Thoracic aorta (tissue), 2 donors: ENCODE measurements at places on chromosomes 12 and 14. TPM values are rescaled to one million over a fixed set of nuclear protein-coding genes. Genes with fewer than 3 reads are reported as not detected.

Gene INSM2
- not detected for total RNA-seq

Gene RPGRIP1
- not detected for total RNA-seq

Gene TPH2
- total RNA-seq = not detected

Gene PLEKHG7
- total RNA-seq = not detected

Gene KRT3
- total RNA-seq = not detected

- no peak for DNase-seq
Measured at GRCh38 chr12:104520242-104520900, 63.6 kb downstream of the CHST11 start.

DNA sequence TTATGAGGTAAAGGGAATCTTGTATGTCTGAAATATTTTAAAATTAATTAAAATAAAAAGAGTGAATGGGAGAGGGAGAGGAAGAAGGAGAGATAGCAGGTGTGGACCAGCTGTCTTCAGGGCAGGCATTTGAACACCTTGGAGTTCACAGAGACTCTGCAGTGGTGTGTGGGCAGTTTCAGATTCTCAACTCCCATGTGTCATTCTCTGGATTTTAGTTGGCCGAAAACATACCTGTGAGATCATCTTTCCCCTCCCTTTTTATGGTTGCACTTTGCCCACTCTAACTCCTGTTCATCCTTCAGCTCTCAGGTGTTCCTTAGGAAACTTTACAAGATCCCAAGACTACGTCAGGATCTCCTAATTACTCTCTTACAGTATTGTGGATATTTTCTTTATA, 108.1 kb downstream of the ERC1 start:
- DNase-seq = no peak

DNA sequence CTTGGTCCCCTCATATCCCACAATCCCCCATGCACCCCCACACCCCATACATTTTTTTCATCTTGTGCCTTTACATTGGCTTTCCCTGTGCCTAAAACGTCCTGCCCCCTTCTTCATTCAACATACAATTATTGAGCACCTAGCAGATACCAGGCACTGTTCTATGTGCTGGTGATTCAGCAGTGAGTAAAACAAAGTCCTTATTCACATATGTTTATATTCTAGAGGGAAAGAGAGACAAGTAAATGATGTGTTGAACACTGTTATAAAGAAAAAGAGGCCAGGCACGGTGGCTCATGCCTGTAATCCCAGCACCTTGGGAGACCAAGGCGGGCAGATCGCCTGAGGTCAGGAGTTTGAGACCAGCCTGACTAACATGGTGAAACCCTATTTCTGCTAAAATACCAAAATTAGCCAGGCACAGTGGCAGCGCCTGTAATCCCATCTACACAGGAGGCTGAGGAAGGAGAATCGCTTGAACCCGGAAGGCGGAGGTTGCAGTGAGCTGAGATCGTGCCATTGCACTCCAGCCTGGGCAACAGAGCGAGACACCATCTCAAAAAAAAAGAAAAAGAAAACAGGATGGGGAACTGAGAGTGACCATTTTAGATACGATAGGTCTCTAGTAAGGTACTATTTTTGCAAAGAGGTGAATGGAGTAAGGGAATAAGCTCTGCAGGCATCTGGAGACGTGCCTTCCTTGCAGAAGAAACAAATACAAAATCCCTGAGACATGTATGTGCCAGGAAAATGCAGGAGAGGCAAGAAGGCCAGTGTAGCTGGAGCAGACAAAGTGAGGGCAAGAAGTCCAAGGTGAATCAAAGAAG, 12.2 kb downstream of the SLC7A7 start:
- no peak for DNase-seq

DNA sequence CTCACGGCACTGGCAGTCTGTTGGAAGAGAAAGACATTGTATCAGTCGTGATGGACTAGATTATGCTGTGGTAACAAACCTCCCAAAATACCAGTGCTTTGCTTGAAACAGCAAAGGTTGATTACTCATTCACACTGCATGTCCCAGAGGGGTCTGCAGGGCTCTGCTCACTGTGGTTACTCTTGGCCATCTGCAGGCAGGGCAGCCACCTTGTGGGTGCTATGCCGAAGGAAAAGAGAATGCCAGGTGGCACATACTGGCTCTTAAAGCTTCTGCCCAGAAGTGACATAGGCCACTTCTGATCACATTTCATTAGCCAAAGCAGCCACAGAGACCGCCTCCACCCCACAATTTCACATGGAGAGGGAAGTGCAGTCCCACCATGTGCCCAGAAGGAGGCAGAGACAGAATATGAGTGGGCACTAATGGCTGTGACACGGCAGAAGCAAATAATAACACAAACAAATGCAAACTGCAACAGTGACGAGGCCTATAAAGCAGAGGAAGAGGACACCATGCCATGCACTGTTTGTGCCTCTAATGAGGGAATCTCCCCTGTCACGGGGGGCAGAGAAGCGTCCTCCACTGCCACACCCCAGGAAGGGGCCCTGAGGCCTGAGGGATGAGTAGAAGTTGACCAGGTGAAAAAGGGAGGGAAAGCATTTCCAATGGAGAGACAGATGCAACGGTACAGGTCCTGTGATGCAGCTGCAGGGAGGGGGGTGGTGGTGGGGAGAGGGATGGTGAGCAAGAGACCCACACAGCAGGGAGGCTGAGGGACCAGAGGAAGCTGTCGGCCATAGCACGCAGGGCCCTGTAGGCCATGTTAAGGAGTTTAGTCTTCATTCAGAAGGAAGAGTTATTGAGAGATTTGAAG, 51.7 kb upstream of the KICS2 start:
- no peak for DNase-seq

Gene ATG14
- total RNA-seq = 19.5 TPM

DNA sequence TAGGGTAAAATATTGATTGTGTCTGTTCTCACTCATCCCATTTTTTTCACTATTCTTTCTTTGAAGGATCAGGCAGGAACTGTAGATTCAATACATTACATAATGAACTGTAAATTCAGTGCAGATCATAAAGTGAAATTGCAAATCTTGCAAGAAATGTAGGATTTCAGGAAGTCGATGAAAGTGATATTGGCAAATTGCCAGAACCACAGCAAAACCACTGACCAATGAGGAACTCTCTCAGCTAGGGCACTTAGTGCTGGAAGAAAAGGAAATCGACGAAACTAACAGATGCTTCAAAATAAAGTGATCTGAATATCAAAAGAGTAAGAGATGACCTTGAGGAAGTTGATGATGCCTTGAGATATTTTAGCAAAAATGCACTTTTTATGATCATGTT, 157.6 kb downstream of the AACS start:
- no peak for DNase-seq

DNA sequence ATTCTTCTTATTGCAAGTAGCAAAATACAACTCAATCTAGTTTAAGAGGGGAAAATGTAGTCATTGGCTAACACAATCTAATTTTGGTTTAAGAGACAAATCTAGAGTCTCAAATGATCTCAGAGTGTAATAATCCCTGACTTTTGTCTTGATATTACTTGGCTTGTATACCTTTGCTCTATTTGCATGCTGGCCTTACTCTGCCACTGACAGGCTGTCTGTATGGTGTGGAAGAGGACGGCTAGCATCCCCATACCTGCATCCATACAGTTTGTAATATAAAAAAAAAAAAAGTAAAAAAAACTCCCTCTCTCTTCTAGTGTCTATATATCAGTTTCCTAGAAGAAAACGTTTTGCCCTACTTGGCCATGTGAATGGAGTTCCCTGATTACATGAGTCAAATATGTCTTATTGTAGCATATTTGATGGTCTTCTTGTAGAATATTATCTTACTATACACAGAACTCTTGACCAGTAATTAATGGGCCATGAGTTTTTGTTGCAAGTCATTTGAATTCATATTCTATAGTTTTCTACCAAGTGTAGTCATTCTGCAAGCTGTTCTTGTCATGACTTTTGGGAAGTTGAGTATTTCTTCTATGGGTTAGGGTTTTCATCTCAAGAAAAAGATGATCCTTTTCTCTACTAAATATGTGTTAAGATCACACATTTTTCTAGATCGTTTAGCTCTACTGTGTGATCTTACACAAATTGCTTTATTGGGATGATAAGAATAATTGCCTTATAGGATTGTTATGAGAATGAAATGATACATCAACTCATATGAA, 8.2 kb downstream of the HIF1A start:
- no peak for DNase-seq

Gene RNF212B
- not detected for total RNA-seq

- DNase-seq = no peak
Measured at GRCh38 chr12:130013771-130014484, 110.1 kb upstream of the TMEM132D start.

DNA sequence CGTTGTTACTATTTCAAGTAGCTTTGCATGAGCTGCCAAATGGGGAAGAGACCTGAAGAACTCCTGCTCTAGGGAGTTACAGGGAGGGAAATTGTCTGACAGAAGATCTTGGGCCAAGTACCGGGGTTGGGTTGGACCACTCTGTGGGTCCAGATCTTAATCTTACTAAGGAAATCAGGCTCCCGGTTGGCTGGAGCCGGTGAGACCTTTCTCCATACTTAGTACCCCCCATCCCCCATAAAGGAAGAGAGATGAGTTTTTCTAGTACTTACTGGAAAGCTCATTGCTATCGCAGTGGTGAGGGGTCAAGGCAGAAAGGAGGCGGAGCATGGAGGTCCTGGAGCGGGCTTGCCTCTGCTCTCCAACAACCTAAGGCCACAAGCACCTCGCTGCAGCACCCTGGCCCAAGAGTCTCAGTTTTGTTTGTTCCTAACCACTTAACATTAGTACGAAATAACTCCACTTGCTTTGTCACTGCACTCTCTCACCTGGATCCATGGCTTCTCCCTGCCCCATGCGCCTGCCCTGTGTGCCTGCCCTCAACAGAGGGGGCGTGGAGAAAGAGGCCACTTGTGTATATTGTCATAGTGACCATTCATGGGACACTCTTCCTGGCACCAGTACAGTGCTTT, 6.8 kb upstream of the UNC119B start:
- DNase-seq = no peak

DNA sequence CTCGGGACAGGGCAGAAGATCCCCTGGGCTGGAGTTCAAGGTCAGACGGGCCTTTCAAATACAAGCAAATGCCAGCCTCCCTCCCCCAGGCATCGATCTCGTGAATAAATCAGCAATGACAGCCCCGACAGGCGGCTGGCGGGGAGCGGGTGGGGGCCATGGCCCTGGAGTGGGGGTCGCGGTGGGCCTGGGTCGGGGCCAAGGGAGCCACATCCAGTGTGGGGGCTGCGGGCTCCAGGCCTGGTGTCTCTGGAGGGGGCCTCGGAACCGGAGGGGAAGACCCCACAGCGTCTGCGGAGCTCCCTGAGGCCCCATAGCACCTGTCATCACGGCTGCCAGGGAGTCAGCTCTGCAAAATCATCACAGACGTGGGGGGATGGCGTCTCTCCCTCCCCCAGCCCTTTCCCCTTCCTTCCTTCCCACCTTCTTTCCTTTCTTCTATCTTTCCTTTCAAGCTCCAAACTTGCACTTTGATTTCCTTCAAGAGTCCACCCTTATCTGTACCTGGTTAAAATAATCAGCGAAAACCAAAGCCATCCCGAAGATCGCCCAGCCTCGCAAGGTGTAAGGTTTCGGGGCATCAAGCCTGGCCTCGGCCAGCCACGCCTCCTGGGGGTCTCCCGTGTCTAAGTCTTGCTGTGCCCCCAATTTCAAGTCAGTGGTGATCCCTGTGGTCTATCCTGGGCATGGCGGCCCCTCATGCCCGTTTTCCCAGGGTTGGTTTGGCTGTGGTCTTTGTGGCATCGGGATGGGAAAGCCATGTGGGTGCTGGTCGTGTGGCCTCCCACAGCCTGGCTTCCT, 92.1 kb downstream of the NOC4L start:
- no peak for DNase-seq

DNA sequence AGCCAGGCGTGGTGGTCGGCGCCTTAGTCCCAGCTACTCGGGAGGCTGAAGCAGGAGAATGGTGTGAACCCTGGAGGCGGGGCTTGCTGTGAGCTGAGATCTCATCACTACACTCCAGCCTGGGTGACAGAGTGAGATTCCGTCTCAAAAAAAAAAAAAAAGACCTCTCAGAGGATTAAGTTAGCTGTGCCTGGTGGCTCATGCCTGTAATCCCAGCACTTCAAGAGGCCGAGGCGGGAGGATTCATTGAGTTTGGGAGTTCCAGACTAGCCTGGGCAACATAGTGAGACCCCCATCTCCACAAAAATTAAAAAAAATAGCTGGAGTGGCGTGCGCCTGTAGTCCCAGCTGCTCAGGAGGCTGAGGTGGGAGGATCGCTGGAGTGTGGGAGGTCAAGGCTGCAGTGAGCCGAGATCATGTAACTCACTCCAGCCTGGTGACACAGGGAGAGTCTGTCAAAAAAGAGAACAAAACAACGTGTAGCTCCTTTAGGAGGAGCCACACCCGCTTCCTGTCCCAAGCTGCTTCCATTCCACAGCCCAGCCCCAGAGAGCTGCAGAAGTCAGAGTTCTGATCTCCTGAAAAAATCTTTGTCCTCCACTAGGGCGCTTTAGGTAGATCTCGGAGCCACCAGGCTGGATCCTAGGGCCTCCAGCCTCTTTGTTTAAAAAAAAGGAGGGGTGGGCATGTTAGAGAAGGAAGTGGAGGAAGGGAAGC, 11.5 kb upstream of the ULK1 start:
- no peak for DNase-seq

Gene LTB4R2
- 21.8 TPM for total RNA-seq

Gene TPPP2
- not detected for total RNA-seq

DNA sequence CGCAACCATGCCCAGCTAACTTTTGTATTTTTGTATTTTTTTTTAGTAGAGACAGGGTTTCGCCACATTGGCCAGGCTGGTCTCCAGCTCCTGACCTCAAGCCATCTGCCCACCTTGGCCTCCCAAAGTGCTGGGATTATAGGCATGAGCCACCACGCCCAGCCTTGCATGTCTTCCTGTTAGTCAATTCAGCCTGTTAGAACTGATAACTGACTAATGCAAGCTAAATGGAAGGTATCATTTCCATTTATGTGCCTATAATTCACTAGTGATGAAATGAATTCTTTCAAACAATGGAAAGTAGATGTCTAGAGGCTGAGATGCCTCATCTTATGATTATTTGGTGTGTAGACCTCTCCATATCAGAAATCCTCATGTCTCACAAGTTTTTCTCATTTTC, 37.3 kb upstream of the DIP2B start:
- no peak for DNase-seq
